Iris pigment epithelial cell (primary cell): ENCODE measurements at places on chromosomes 3 and 15.

GRCh38 chr3:197592361-197593045 lies 36.7 kb upstream of the BDH1 start:
- DNase-seq, result no peak

GRCh38 chr15:74809956-74810355 lies 2.7 kb upstream of the LMAN1L start:
- no peak for DNase-seq

GRCh38 chr3:154779571-154779970 lies 300.5 kb upstream of the MME start:
- peak; percentile 60 for DNase-seq

GRCh38 chr3:13174011-13174802 lies 101.0 kb upstream of the IQSEC1 start:
- no peak for DNase-seq

- DNase-seq, result no peak
These were observed 409.1 kb upstream of the ATP11B start for GRCh38 chr3:182384221-182384620.
